ENCODE measurements at places on chromosomes 7 and 10.

GRCh38 chr7:19623676-19624075 lies 85.2 kb downstream of the POLR1F start:
- no peak for DNase-seq
- no peak overlapping the region for H3K27ac ChIP-seq
- no peaks in the 10 kb centered on the region for H3K27me3 ChIP-seq

- no peaks in the 10 kb centered on the region for H3K36me3 ChIP-seq
- H3K27ac ChIP-seq: no peak overlapping the region
- peaks cover 3% of the 10 kb centered on the region for H3K4me1 ChIP-seq
- no peak for DNase-seq
- no peak overlapping the region for H3K4me3 ChIP-seq
These were observed 37.5 kb downstream of the TAS2R41 start for GRCh38 chr7:143514995-143515735.

DNA sequence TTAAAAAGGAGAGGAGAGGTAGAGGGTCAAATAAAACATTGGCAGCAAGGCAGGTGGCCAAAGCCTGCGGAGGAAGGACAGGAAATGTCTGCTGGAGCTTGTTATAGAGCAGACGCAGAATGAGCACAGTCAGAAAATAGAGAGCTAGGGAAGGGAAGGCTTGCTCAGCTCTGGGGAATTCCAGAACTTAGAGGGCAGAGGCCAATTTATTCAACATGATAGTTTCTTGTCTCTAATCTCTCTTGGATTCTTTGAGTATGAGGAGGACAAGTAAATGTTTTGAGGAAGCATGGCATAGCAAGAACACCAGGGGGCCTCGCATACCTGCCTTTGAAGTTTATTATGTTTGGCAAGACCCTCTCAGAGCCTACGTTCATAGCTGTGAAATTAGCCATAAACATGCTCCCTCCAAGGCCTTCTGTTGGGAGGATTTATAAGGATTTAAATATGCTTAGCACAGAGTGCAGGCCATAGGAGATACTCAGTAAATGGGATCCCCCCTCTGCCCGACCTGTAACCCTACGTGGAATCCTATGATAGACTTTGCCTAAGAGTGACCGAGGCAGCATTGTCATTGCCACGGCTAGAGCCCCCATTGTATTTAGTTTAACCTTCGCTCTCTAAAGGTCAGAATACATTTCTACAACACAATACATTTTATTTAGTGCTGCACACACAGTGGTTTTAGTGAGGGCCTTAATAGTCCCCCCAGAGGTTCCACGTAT lies 293.9 kb downstream of the CCDC3 start:
- H3K36me3 ChIP-seq: no peaks in the 10 kb centered on the region
- no peaks in the 10 kb centered on the region for H3K27me3 ChIP-seq
- H3K4me3 ChIP-seq: no peak overlapping the region
- H3K4me1 ChIP-seq: no peaks in the 10 kb centered on the region
- peak; percentile 87 for DNase-seq
- H3K27ac ChIP-seq: peak overlapping the region; percentile 86

GRCh38 chr7:108430664-108431063 lies 25.6 kb downstream of the NRCAM start:
- DNase-seq: no peak
- H3K36me3 ChIP-seq: no peaks in the 10 kb centered on the region
- no peaks in the 10 kb centered on the region for H3K4me1 ChIP-seq

- no peak overlapping the region for H3K4me3 ChIP-seq
- H3K4me1 ChIP-seq: no peaks in the 10 kb centered on the region
- no peaks in the 10 kb centered on the region for H3K36me3 ChIP-seq
- H3K27ac ChIP-seq: no peak overlapping the region
- H3K27me3 ChIP-seq: no peaks in the 10 kb centered on the region
These were observed 55.3 kb upstream of the BMPER start for GRCh38 chr7:33849971-33850559.

GRCh38 chr10:110326351-110327032 lies 21.8 kb upstream of the SMNDC1 start:
- no peaks in the 10 kb centered on the region for H3K27me3 ChIP-seq
- H3K4me3 ChIP-seq: no peak overlapping the region

Measured in sigmoid colon (tissue), 7 donors.